ENCODE measurements at places on chromosomes 6 and 20. TPM values are rescaled to one million over a fixed set of nuclear protein-coding genes. Genes with fewer than 3 reads are reported as not detected.

The TREML2 gene
- not detected for polyA plus RNA-seq

The LY6G6D gene
- not detected for polyA plus RNA-seq

The POPDC3 gene
- 18.9 TPM for polyA plus RNA-seq

The CCN6 gene
- polyA plus RNA-seq: 0.07 TPM

The ABCF1 gene
- 37.9 TPM for polyA plus RNA-seq

The CST4 gene
- polyA plus RNA-seq: not detected

The TMEM181 gene
- 30.6 TPM for polyA plus RNA-seq

The HDGFL1 gene
- not detected for polyA plus RNA-seq

The GSTA2 gene
- polyA plus RNA-seq: not detected

The CDK5RAP1 gene
- polyA plus RNA-seq: 27.0 TPM

The KHDRBS2 gene
- polyA plus RNA-seq: not detected

The SCRT2 gene
- polyA plus RNA-seq: not detected

The EFCAB8 gene
- not detected for polyA plus RNA-seq

The SSTR4 gene
- polyA plus RNA-seq: not detected

The MATN4 gene
- polyA plus RNA-seq: 0.05 TPM

The HLA-DQA1 gene
- polyA plus RNA-seq: not detected

The PHACTR1 gene
- polyA plus RNA-seq: 0.42 TPM

The SGK2 gene
- 0.47 TPM for polyA plus RNA-seq

The POM121L2 gene
- not detected for polyA plus RNA-seq

The HCRTR2 gene
- polyA plus RNA-seq: not detected

The LTA gene
- polyA plus RNA-seq: not detected

The DOK5 gene
- 0.33 TPM for polyA plus RNA-seq
